Epithelial cell of proximal tubule (primary cell): ENCODE measurements at places on chromosomes 13 and 19. TPM values are rescaled to one million over a fixed set of nuclear protein-coding genes. Genes with fewer than 3 reads are reported as not detected.

PABPC3 gene
- total RNA-seq, result 0.14 and 0.23 TPM in 2 replicates

CYP4F3 gene
- not detected in 2 replicates for total RNA-seq

CGB7 gene
- 0.36 and 1.8 TPM in 2 replicates for total RNA-seq

OR10H1 gene
- total RNA-seq, result not detected in 2 replicates

ZNF30 gene
- 0.87 and 1.2 TPM in 2 replicates for total RNA-seq

CYP2S1 gene
- total RNA-seq, result 4.9 and 24.7 TPM in 2 replicates

LYL1 gene
- total RNA-seq, result 4.0 and 6.9 TPM in 2 replicates

FAM124A gene
- total RNA-seq, result 0.63 and 1.2 TPM in 2 replicates

SIRT6 gene
- 33.8 and 43.5 TPM in 2 replicates for total RNA-seq

CEACAM3 gene
- total RNA-seq, result not detected in 2 replicates

BST2 gene
- total RNA-seq, result 2.2 and 18.6 TPM in 2 replicates

GPR12 gene
- total RNA-seq, result not detected in 2 replicates

CLASRP gene
- 38.8 and 58.1 TPM in 2 replicates for total RNA-seq

BEST2 gene
- not detected in 2 replicates for total RNA-seq

- no peak for DNase-seq
Observed at GRCh38 chr19:50897191-50897607, 14.0 kb downstream of the KLK4 start.

GRCh38 chr19:39858541-39858940 is 12.4 kb upstream of the FBL start:
- no peak for DNase-seq

- no peak for DNase-seq
Observed at GRCh38 chr13:60397704-60398378, 821 bp downstream of the TDRD3 start.

DNA sequence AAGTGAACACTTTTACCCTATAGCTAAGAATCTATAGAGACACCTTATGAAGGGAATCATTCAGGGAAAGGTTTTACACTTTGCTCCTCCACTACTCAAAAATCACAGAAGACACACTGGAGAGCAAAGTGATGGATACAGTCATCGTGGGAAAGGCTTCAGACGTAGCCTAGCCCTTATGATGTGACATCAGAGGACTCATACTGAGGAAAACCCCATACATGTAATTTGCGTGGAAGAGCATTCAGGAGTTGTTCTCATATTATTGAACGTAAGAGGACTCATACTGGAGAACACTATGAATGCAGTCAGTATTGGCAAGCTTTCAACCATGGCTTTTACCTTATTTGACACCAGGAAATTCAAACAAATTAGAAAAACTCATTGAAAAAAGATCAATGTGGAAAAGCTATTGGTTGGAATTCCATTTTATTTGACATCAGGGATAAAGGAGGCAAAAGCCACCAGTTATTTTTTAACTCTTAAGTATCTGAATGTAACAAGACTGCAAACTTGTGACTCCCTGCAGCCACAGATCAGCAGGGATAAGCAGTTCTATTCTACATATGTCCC is 16.1 kb upstream of the ZNF274 start:
- no peak for DNase-seq

GRCh38 chr19:58554494-58555368 is at the start of gene CHMP2A:
Gene CHMP2A, minus strand, starts transcription at chr19:58555105. Its CDS starts 893 bp downstream, at chr19:58554212.
- no peak for DNase-seq

- no peak for DNase-seq
Observed at GRCh38 chr19:38837656-38838121, 6.1 kb upstream of the ECH1 start.

DNA sequence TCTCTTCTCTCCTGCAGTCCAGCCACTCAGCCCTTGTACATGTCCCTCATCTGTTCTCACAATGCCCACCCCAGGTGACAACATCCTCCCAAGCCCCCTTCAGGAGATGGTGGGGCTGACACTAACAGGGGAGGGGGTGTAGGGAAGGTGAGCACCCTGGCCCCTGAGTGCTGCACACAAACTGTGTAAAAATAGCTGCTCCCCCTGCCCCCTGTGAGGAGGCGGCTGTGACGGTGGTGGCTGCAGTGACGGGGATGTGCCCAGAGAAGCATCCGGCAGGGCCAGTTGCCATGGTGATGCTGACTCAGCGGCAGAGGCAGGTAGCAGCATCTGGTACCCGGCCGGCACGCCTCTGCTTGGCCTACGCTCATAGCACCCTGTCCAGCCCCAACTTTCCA is 13.0 kb upstream of the JUND start:
- no peak for DNase-seq

- DNase-seq, result no peak
Observed at GRCh38 chr13:25490236-25490635, 118.5 kb downstream of the ATP8A2 start.

DNA sequence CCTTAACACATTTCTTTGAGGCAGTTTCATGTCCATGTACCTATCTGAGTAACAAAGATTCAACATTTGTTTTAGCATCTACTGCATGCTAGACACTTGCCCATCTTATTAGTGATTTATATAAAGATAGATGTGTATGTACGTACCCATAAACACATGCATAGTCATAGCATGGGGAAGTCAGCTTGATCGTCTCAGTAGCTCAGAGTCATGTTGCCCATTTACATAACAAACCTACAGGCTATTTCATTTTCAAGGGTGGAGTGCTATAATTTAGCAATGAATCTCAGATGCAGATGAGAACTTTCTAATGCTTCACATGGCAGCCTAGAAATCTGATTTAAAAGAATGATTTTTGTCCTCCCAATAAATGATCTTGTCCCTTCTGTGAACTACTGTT is 23.5 kb downstream of the FLT1 start:
- DNase-seq, result no peak

DNA sequence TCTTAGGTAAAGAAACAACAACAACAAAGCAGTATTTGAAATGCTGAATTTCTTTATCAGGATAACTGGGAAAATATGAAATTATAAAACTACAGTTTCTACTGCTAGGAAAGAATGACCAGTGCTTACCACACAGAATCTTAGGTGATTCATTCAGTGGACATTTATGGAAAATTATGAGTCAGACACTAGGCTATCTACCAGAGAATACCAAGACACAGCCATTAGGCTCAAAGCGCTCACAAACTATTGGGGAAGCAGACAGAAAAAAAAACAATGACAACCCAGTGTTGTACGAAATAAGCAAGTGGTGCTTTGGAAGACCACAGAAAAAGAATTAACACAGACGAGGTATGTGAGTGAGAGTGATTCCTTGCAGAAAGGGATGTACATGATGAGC is 1019.5 kb downstream of the PCDH9 start:
- no peak for DNase-seq

- DNase-seq, result no peak
Observed at GRCh38 chr19:44687888-44688287, 11.1 kb upstream of the CEACAM16 start.

- no peak for DNase-seq
Observed at GRCh38 chr19:22628401-22628800, 5.7 kb upstream of the ZNF492 start.

GRCh38 chr19:6963937-6964336 is 57.3 kb downstream of the MBD3L2B start:
- no peak for DNase-seq

DNA sequence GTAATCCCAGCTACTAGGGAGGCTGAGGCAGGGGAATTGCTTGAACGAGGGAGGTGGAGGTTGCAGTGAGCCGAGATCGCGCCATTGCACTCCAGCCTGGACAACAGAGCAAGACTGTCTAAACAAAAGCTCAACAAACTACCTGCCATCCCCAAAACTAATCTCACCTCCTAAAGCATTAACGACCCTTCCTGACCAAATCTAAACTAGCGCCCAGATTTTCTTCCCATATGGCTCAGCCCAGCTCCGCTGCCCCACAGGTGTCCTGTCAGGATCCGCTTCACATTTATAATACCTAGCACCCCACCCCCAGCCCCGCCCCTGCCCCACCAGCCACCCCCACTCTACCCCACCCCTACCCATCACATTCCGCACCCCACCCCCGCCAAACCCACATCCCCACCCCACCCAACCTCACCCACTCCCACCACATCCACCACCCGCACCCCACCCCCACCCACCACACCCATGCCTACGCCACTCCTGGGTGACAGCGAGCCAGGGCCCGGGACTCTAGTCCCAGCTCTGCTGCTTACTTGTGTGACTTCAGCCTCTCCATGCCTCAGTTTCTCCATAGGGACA is 599 bp downstream of the C19orf12 start:
- DNase-seq, result no peak

DNA sequence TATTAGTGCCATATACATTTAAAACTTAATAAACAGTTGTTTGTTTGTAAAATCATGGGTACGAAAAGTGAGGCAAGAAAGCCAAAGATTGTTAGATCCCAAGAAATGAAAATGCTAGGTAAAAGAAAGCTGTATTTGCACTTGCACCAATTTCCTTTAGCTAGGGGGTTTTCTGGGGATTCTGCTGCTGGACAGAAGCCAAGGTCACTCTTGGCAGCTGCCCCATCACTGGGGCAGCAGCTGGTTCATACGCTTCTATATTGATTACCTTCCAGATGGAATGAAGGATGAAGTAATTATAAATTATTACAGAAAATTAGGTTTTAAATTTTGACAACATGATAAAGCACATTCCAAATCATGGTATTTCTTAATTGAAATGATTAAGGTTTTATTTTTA is 127.4 kb downstream of the SLITRK5 start:
- no peak for DNase-seq

GRCh38 chr13:97110936-97111335 is 111.2 kb upstream of the MBNL2 start:
- DNase-seq, result no peak

GRCh38 chr13:108560093-108560492 is 69.3 kb upstream of the MYO16 start:
- no peak for DNase-seq

DNA sequence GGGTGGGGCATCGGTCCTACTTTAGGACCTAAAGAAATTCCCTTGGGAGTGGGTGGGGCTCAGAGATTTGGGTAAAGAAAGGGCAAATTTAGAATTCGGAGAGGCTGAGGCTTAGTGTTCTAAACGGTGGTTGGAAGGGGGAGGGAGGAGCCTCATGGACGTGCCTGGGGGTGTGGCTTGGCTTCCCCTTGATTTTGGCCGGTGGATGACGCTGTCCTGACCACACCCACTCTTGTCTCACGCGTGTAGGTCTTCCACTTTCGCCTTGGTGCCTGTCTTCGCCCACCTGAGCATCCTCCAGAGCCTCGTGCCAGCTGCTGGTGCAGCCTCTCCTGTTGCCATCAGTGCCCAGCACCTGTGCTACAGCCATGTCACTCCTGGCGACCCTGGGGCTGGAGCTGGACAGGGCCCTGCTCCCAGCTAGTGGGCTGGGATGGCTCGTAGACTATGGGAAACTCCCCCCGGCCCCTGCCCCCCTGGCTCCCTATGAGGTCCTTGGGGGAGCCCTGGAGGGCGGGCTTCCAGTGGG is 1.2 kb upstream of the NUP62 start:
- DNase-seq, result no peak

DNA sequence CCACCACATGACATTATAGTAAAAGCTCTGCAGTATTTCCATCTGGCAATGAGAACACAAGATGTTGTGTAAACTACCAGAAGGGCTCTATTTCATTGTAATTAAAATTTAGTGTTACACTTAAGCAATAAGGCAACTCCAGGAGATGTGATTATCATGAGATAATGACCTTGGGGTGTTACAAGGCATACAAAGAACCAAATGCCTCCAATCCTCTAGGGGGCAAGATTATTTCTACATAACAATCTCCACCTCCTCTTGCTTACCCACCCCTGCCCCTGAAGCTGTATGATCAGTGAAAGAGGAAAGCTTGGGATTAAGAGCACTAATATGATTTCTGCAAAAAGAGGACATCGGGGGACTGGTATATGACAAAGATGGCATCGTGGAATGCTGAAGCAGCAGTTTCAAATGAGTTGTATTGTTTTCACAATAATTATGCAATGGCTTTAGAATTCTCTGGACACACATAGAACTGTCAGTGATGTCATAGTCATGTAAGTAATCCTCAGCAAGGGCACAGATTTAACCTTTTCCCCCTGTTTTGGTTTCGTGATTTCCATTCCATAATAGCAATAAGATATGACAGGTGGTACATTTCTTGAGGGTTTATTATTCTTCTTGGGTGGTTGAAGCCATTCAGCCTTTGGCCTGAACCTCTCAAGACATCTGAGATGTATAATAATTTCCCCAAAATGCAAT is 295.3 kb downstream of the MZT1 start:
- DNase-seq, result no peak

DNA sequence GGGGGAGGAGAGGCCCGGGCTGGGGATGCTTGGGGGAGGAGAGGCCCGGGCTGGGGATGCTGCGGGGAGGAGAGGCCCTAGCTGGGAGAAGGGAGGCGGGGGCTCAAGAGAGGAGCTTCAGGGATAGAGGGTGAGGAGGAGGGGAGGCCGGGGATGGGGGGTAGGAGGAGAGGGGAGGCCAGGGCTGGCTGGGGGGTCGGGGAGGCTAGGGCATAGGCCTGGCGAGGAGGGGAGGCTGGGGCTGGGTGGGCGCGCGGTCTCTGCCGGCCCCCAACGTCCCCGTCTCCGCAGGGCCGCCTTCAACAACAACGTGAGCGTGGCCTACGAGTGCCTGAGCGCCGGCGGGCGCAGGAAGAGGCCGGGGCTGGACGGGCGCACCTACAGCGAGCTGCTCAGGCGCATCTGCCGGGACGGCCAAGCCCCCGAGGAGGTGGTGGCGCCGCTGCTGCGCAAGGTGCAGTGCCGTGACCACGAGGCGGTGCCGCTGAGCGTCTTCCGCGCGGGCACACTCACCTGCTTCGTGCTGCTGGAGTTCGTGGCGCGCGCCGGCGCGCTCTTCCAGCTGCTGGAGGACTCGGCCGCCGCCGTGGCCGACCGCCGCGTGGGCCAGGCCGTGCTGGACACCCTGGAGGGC is 11.4 kb downstream of the TPGS1 start:
- DNase-seq, result no peak

DNA sequence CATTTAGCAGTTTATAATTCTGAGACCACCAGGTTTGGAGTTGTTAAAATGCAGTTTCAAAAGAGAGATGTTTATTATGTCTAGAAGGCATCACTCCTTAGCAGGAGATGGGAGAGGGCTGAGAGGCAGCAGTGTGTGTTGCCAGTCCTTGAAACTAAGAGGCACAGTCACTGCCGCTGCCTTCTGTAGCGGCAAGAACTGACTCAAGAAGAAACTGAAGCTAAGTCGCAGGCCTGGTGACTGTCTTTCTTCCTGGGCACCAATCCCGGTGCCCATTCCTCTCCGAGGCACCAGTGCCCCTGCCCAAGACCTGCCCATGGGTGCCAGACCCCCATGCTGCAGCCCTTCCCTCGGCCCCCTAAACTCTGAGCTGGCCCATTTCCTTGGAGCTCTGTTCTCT is 20.1 kb downstream of the N4BP2L1 start:
- DNase-seq, result no peak

GRCh38 chr13:80586356-80586755 is 245.4 kb upstream of the SPRY2 start:
- DNase-seq, result no peak

- no peak for DNase-seq
Observed at GRCh38 chr13:41492432-41493260, 35.3 kb downstream of the RGCC start.

GRCh38 chr13:48727241-48728011 is 73.7 kb downstream of the CYSLTR2 start:
- DNase-seq, result no peak

DNA sequence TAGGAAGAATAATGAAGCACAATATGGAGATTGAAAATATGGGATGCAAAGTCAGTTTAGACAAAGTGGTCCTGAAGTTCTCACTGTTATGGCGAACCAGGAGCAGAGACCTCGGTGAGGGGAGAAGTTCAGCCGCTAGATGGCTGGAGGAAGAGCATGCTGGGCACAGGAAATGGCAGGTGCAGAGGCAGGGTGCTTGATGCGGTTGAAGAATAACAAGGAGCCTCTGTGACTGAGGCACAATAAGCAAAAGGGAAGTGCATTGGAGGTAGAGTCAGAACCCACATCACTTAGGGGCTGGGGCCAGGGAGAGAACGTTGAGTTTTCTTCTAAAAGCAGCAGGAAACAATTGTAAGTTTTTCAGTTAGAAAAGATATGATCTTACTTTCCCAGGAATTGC is 1725.2 kb downstream of the EFNB2 start:
- DNase-seq, result no peak
